T-cell (primary cell): ENCODE measurements at places on chromosomes 6 and 20. TPM values are rescaled to one million over a fixed set of nuclear protein-coding genes. Genes with fewer than 3 reads are reported as not detected.

- no peak overlapping the region for H3K27ac ChIP-seq
- peaks cover 2% of the 10 kb centered on the region for H3K27me3 ChIP-seq
- no peaks in the 10 kb centered on the region for H3K4me1 ChIP-seq
- no peaks in the 10 kb centered on the region for H3K36me3 ChIP-seq
- no peak overlapping the region for H3K4me3 ChIP-seq
- DNase-seq, result no peak
These were observed 262.7 kb upstream of the BMP2 start for GRCh38 chr20:6504826-6505225.

GRCh38 chr6:30647242-30648116 lies 546 bp downstream of the C6orf136 start:
- peak overlapping the region; percentile 84 for H3K27ac ChIP-seq
- H3K4me1 ChIP-seq, result peaks cover 28% of the 10 kb centered on the region
- peak; percentile 69 for DNase-seq
- no peaks in the 10 kb centered on the region for H3K27me3 ChIP-seq
- peaks cover 6% of the 10 kb centered on the region for H3K36me3 ChIP-seq

DNA sequence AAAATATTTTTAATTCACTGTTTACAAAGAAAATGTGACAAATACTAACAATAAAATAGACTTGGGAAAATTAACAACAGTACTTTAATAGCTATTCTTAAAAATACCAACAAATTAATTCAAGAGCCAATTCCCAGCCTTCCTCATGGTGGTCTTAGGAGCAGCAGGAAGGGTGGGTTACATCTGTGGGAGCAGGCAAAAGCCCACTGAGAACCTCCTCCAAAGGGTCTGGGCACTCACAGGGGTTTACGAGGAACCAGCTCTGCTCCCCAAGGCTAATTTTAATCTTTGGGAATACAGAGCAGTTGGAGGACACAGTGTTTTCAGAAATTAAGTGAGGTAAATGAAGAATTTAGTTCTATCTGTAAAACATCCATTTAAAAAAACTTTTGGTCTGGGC lies 10.2 kb downstream of the SOD2 start:
- H3K27me3 ChIP-seq, result no peaks in the 10 kb centered on the region
- H3K27ac ChIP-seq, result no peak overlapping the region
- no peak for DNase-seq
- no peaks in the 10 kb centered on the region for H3K4me1 ChIP-seq
- H3K4me3 ChIP-seq, result no peak overlapping the region
- H3K36me3 ChIP-seq, result peaks cover 5% of the 10 kb centered on the region

GRCh38 chr20:40880063-40880728 lies 148.4 kb upstream of the TOP1 start:
- H3K36me3 ChIP-seq, result no peaks in the 10 kb centered on the region
- no peaks in the 10 kb centered on the region for H3K27me3 ChIP-seq
- H3K27ac ChIP-seq, result no peak overlapping the region
- no peak for DNase-seq
- H3K4me3 ChIP-seq, result no peak overlapping the region

GRCh38 chr6:13668291-13668928 lies 43.2 kb downstream of the RANBP9 start:
- H3K4me1 ChIP-seq, result peaks cover 14% of the 10 kb centered on the region
- DNase-seq, result no peak
- H3K27ac ChIP-seq, result no peak overlapping the region
- no peak overlapping the region for H3K4me3 ChIP-seq
- no peaks in the 10 kb centered on the region for H3K36me3 ChIP-seq
- no peaks in the 10 kb centered on the region for H3K27me3 ChIP-seq

DNA sequence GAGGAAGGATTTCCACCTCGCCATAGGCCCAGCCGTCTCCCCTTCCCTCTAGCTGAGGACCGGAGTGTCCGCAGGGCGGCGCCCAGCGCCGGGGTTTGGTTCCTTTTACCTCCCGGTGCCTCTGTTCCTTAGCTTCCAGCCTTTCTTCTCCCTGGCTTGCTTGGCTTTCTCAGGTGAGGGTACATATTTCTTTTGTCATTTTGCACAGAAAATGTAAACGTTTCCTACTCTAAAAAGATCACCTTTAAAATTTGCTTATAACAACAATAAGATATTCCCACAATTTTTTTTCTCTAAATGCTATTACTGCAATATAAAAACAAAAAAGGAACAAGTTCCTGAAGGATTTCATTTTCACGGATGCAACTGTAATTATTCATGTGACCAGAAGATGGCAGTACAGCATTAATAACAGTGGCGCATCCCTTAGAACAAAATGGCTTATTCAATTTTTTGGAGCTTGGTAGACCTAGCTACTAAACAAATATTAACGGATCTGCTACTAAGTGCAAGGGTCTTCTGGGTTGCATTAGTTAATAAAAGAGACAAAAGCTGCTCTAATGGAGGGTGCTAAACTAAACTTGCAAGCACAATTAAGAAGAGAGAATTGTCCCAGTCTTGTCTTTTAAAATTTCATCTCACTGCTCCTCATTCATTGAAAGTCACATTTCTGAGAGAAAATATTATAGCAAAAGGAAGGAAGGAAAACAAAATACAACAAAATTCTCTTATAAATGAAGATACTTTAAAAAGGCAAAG lies 172.9 kb downstream of the ADGRG6 start:
- no peak overlapping the region for H3K4me3 ChIP-seq
- no peak for DNase-seq
- no peak overlapping the region for H3K27ac ChIP-seq
- H3K4me1 ChIP-seq, result no peaks in the 10 kb centered on the region
- no peaks in the 10 kb centered on the region for H3K36me3 ChIP-seq
- H3K27me3 ChIP-seq, result peaks cover 2% of the 10 kb centered on the region

DNA sequence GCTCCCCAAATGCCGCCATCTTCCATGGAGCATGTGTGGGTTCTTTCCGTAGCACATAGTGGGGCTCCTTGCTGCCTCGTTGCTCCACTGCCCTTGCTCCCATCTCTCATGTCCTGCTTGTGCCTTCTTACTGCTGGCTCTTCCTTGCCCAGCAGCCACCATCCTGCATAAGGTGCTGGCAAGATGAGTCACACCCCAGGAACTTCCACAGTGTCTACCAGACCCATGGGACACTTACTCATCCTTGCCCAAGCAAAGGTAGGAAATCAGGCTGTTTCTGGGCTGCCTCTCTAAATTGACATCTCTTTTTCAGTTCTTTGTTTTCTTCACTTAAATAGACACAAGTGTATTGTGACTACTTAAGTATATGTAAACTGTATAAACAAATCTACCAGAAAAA lies 39.4 kb upstream of the RGS17 start:
- H3K27ac ChIP-seq, result no peak overlapping the region
- no peak overlapping the region for H3K4me3 ChIP-seq
- no peak for DNase-seq

- no peak overlapping the region for H3K27ac ChIP-seq
- no peak overlapping the region for H3K4me3 ChIP-seq
- H3K27me3 ChIP-seq, result peaks cover 3% of the 10 kb centered on the region
These were observed 19.7 kb downstream of the CGA start for GRCh38 chr6:87075168-87075567.

Gene FAM120B
- total RNA-seq, result 34.1 TPM

Gene C6orf58
- not detected for total RNA-seq

Gene TBC1D22B
- 10.0 TPM for total RNA-seq
